Fibroblast of pulmonary artery (primary cell): ENCODE measurements at places on chromosomes 3 and 15.
A peak's percentile ranks its signal among the peaks of the same experiment; 100 is the strongest.

DNA sequence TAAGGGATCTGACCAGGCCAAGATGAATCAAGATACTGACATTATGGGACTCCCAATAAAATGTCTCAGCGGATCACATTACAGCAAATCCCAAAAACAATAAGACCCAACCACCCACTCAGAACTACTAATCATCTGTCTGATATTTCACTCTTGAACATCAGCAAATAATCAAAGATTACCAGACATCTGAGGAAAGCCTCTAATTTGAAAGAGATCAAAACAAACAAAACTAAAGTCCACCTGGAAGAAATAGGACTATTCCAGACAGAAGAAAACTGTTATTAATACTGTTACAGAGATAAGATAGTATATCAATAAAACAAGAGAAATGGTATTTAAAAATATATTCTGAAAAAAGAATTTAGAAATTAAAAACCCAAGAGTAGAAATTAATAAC lies 29.0 kb downstream of the TP53BP1 start:
- no peak for DNase-seq

DNA sequence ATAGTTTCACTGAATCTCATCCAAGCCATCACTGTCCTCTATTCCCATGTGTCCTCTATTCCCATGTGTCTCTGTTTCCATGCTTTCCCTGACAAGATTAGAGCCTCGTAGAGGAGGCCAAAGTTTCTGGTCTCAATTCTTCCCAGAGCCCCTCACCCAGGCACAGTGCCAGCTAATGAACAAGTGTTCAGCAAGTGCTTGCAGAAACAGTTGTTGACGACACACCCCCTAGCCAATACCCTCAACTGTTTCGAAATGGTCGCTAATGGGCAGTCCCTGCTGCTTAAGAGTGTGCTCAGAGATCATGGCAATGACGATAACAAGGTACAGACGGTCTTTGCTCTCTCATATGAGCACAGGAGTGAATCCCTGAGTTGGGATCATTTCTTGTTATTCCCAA lies 73.4 kb downstream of the FAM174B start:
- DNase-seq, result no peak

GRCh38 chr15:54789376-54789775 lies 407.4 kb downstream of the RSL24D1 start:
- DNase-seq, result no peak

- DNase-seq, result no peak
Observed at GRCh38 chr15:40085266-40085665, 23.4 kb downstream of the BMF start.

- no peak for DNase-seq
Observed at GRCh38 chr3:181017690-181018089, 28.2 kb upstream of the DNAJC19 start.

- no peak for DNase-seq
Observed at GRCh38 chr15:85932391-85932790, 137.7 kb upstream of the KLHL25 start.

DNA sequence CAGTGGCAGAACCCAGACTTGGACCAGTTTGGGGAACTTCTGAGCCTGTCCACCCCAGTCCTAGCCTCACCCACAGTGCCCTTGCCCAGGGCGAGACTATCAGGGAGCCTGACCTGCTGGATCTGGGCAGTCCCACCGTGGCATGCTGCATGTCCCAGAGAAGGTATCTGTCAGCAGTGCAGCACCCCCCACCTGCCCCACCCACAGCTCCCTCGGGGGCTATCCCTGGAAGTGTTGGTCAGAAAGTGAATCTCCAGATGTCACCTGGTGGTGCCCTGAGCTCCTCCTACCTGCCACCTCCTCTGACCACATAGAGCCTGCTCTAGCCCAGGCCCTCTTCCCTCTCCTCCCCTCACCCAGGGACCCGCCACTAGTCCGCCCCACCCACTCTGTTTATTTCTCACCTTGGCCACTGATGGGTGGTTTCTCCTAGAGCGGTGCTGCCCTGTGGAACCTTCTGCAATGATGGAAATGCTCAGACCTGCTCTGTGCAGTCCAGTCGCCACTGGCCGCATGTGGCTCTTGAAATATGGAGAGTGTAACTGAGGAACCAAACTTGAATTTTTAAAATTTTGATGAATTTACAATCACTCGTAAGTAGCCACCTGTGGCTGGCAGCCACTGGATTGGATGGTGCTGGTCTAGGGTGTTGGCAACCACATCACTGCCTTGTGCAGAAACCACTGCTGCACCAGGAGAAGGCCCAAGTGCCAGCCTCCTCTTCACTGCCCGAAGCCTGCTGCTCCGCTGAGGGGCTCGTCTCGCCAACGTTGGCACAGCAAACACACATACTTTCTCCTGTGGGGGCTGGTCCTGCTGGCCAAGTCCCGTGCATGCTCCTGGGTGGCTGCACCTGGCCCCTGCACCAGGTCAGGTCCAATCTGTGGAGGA lies 13.1 kb downstream of the HDAC11 start:
- DNase-seq, result no peak

DNA sequence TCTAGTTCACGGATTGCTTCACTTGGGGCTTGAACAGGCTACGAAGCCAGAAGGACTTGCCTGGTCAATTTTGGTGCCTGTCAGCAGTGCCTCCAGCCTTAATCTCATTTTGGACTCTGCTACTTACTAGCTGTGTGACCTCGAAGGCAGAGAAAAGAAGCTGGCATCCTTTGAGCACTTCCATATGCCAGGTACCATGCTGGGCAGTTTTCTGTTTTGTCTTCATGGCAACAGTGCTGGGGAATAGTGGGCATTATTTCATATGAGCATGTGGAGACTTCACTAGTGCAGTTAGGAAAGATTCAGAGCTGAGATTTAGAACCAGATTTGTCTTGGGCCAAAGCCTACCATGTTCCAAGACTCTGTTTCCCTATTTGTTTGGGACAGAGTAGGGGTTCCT lies 92.2 kb downstream of the LRTM1 start:
- DNase-seq, result no peak

- peak; percentile 33 for DNase-seq
Observed at GRCh38 chr3:192417017-192417416, 310.3 kb downstream of the FGF12 start.

GRCh38 chr3:11560746-11561145 lies 83.0 kb downstream of the VGLL4 start:
- no peak for DNase-seq

DNA sequence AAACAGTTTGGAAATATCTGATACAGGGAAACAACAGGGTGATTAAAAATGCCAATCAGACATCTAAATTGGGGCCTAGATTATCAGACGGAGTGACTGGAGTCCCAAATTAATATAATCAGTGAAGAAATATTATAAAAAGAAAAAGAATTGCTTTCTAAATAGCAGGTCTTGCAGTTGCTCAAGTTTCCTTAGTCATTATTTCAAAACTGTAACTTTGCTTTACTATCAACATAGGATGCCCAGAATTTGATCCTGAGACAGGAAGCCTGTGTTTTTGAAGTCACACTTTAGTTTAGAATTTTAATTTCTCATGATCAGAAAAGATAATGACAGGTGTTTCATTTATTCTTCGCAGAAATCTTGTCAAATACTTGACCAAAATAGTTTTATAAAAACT lies 105.9 kb downstream of the IL1RAP start:
- no peak for DNase-seq

DNA sequence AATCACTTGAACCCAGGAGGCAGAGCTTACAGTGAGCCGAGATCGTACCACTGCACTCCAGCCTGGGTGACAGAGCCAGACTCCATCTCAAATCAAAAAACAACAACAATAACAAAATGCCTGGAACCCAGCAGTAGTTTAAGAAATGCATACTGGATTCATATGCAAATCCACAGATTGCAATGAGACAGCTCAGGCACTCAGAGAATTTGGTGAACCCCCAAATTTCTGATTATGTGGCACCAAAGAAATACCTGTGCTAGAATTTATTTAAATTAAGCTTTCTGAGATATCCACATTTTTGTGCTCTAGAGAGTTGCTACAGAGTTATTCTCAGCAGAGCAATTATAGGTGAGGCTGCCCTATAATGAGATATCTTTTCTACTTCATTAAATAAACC lies 29.7 kb downstream of the SPATA16 start:
- no peak for DNase-seq

DNA sequence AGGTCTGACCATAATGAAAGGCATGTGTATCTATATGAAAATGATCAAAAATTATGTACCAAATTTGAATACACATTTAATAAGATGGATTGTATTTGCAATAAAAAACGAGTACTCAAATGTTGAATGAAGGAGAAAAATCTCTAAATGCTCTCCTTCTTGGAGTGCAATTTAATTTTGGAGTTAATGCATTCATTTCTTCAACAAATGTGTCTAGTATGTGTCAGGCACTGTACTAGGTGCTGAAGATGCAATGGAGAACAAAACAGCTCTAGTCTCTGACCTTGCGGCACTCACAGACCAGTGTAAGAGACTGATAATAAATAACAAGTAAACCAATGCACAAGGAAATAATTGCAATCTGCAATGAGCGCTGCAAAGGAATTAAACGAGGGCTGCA lies 28.8 kb downstream of the CA12 start:
- DNase-seq, result no peak

- no peak for DNase-seq
Observed at GRCh38 chr3:35781558-35781957, 142.2 kb downstream of the ARPP21 start.

DNA sequence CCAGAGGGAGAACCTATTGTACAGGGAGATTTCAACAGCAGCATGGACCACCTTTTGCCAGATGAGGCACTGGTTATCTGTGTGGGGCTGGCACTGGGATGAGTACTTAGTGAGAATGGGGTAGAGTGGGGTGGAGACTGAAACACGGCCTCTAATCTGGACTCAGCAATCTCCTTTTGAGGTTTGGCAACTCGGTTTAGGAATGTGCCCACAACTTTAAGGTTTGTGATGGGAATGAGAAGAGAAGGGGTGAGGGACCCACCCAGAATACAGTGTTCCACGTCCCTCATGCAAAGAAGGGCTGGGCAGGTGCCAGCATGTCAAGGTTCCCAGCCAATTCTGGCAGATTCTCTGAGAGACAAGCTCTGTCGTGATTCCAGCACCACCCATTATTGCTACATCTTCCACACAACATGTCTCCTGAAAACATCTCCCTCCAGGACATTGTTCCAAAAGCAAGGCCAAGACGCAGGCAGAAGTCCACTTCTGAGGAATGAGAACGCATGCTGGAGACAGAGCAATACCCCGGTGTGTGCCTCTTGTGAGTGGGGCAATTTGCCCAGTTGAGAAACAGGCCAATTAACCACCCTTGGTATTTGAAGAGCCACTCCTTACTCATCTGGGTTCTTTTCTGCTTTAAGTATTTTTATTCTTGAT lies 37.5 kb upstream of the CCR4 start:
- peak; percentile 65 for DNase-seq

- DNase-seq, result peak; percentile 96
Observed at GRCh38 chr3:126208606-126209256, 28.3 kb upstream of the ALDH1L1 start.

- DNase-seq, result peak; percentile 42
Observed at GRCh38 chr15:35858707-35859106, 312.7 kb upstream of the DPH6 start.
